ENCODE measurements at places on chromosomes 3 and 15.

GRCh38 chr3:192880313-192880712 lies 37.3 kb downstream of the MB21D2 start:
- DNase-seq, result no peak

DNA sequence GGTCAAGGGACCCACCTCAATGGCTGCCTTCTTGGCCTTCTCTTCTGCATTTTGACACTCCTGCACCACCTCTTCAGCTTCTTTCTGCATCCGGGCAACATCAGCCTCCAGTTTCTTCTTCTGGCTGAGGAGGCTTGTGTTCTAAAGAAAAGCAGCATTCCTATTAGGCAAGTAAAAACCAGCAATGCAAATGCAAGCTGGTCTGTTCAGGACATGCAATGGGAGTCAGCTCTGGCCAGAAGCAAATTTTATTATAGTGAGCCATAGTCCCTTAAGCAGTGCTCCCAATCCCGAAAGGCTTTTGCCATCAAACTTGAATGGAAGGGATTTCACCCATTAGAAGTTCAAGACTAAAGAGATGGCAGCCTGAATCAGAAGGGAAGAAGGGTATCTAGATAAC lies 97.7 kb downstream of the HHLA2 start:
- DNase-seq, result no peak

- no peak for DNase-seq
These were observed 217.0 kb upstream of the LRIG1 start for GRCh38 chr3:66717806-66718205.

GRCh38 chr15:91055548-91056331 lies 33.3 kb upstream of the VPS33B start:
- no peak for DNase-seq

DNA sequence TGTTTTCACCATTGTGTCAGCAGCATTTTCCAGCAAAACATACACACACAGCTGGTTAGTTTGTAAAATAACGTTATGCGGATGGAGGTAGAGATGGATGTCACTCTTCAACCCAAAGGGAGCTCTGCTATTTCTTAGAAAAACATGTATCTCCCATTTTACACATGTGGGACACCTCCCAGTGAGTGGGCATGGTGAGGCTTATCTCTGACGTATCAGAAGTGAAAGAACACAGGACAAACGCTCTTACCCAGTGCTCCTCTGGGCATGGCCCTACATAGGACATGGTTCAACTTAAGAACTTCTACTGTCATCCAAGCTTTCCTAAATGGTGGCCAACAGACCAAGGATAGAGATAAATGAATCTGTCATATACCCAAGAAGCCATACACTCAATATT lies 2.1 kb downstream of the FAM240A start:
- DNase-seq, result no peak
